Spleen (tissue), 13 donors: ENCODE measurements at places on chromosomes 4 and X. TPM values are rescaled to one million over a fixed set of nuclear protein-coding genes. Genes with fewer than 3 reads are reported as not detected.

- no peak for DNase-seq
Measured at GRCh38 chrX:14509325-14510057, 19.8 kb upstream of the GLRA2 start.

- no peak for DNase-seq
Measured at GRCh38 chrX:150703695-150703974, 10.4 kb downstream of the MTMR1 start.

DNA sequence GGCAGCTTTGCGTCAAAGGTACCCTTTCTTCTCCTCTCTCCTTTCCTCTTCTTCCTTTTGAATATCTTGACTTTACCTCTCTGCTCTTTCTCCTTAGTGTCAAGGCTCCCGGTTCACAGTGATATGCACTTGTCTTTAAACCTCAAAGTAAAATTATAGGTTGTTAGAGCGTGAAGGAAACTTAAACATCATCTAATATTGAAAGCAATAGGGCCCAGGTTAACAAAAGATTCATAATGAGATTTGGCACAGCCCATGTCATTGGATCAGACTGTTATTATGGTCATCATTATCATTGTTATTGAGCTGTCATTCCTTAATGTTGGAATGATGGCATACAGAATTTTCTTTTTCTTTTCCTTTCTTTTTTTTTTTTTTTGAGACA is 32.5 kb downstream of the FTHL17 start:
- no peak for DNase-seq

- no peak for DNase-seq
Measured at GRCh38 chr4:164937576-164938270, 39.7 kb downstream of the TRIM61 start.

GRCh38 chrX:7351926-7352325 is 204.0 kb upstream of the PUDP start:
- no peak for DNase-seq

DNA sequence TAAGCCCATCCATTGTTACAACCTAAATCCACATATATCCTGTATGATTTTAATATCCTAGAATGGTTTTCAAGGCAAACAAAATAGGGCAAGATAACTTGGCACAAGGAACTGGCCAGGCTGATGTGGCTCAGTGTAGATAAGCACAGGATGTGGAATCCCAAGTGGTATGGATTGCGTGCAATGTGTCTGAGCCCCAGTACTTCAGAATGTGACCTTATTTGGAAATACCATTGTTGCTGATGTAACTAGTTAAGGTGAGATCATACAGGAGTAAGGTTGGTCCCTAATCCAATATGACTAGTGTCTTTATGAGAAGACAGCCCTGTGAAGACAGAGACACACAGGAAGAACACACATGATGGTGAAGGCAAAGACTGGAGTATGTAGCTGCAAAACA is 72.4 kb downstream of the IL21 start:
- no peak for DNase-seq

- DNase-seq: no peak
Measured at GRCh38 chrX:45186643-45187026, 14.0 kb downstream of the DIPK2B start.

DNA sequence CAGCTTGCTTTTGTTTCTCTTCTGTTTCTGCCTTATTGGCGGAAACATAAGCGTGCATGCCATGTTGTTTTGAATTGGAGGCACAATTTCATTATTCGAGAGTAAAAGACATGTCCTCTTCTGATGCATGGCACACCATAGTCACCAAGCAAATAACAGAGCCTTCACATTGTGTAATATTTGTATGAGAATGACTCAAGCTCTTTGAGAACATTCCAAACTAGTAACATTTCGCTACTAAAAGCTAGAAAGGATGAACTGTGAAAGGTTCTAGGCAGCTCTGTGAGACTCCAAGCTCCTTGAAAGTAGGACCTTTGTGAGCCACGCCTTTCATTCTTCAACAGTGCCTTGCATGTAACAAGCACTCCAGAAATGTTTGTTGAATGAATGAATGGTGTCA is 9.2 kb upstream of the ANXA3 start:
- DNase-seq: no peak

GRCh38 chrX:140917354-140918115 is 84.9 kb upstream of the SPANXB1 start:
- no peak for DNase-seq

GRCh38 chr4:11397819-11398610 is 30.7 kb downstream of the HS3ST1 start:
- no peak for DNase-seq

DNA sequence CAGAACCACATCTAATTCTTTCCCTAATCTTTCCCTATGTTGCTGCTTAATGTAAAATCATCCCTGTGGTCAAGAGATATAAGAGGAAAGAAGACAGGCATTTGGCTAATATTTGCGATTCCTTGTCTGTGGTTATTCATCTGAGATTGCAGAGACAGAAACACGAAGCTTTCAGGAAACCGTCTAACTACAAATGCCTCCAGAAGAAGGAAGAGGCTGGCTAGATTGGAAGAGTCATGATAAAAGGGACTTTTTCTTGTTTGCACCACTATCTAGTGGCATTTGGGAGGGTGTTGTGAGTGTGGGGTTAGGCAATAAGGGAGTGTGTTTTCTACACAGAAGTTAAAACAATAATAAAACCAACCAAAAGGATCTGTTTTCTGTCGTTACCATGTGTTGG is 43.9 kb downstream of the TMEM154 start:
- no peak for DNase-seq

DNA sequence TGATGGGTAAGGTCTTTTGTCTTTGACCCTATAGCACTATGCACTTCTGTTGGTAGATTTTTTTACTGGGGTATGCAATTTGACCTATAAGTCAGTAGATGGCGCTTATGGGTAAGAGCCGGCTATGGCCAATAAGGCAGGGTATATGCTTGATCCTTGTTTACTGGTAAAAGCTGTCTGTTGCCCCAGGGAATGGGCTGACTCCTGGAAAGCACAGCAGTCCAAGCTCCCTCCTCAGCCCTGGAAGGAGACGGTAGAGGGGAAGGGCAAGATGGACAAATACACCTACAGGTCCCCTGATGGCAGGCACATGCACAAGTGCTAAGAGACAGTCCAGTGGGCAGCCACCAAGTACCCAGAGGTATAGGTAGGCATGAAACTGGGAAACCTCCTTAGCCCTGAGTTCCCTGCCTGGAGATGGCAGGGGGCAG is 63.7 kb downstream of the ADAMTS3 start:
- peak; percentile 27 for DNase-seq

- no peak for DNase-seq
Measured at GRCh38 chr4:2487632-2488031, 18.7 kb downstream of the RNF4 start.

GRCh38 chr4:10629394-10629793 is 55.2 kb downstream of the CLNK start:
- no peak for DNase-seq

Gene LINC00632
- polyA plus RNA-seq: 1.2 TPM

Gene HMGN5
- 6.3 TPM for polyA plus RNA-seq

Gene GAGE12F
- polyA plus RNA-seq: not detected

Gene PTPN13
- 0.90 TPM for polyA plus RNA-seq

Gene FAM3A
- polyA plus RNA-seq: 54.5 TPM

Gene MAOA
- polyA plus RNA-seq: 3.8 TPM

Gene ERAS
- 0.10 TPM for polyA plus RNA-seq

Gene SLITRK4
- 0.07 TPM for polyA plus RNA-seq

Gene FOXP3
- polyA plus RNA-seq: 1.1 TPM

Gene PCYT1B
- 0.10 TPM for polyA plus RNA-seq
